ENCODE measurements at places on chromosomes 1 and 21.

DNA sequence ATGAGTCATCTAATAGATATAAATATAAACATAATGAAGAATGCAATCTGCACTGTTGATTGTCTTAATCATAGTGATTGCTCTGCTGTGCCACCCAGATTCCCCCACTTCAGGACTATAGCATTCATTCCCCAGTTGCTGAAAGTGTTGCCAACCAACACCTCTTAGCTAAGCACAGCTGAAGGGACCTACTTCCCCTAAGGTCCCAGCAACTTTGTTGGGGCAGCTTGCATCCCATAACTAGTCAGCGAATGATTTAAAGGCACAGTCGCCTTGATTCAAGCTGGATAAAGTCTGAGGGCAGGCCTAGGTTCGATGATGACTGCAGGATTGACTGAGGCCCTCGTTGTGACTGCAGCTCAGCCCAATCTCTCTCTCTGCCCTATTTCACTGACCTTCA is 14.3 kb upstream of the RGS1 start:
- DNase-seq, result no peak

GRCh38 chr1:230785636-230786384 is 38.6 kb downstream of the CAPN9 start:
- no peak for DNase-seq

DNA sequence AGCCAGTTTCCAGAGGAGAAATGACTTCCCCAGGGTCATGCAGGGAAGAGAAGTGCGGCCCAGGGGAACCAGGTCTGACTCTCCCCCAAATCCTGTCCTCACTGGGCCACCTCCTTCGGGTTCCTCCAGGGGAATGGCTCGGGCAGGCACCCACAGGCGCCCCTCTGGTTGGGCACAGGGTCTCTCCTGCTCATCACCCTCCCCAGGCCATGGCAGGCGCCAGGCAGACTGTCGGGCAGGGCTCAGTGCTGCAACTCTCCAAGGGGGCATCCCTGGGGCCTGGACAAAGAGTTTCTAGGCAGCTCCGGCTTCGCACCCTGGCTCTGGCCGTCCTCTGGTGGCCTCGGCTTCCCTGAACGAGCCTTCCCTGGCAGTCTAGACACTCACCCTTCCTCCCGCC is 75.6 kb downstream of the MEGF6 start:
- no peak for DNase-seq

DNA sequence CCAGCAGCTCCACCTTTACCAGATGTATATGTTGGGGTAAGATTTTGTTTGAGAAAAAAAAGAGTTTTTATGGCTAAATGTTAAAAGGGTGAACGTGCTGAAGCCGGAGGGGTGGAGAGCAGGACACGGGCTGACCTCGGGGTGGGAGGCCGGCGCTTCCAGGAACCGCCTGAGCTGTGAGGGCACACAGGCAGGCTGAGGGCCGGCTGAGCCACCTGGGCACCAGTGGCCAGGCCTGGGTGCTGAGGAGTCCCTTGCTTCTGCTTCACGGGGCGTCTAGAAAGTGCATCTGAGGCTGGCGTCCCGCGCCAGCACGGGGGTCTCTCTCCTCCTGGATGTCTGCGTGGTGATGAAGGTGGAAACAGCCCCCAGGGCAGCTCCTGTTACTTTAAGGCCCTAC is 33.6 kb upstream of the ADARB1 start:
- no peak for DNase-seq

GRCh38 chr1:67788238-67788790 is 45.0 kb downstream of the GNG12 start:
- DNase-seq, result no peak

DNA sequence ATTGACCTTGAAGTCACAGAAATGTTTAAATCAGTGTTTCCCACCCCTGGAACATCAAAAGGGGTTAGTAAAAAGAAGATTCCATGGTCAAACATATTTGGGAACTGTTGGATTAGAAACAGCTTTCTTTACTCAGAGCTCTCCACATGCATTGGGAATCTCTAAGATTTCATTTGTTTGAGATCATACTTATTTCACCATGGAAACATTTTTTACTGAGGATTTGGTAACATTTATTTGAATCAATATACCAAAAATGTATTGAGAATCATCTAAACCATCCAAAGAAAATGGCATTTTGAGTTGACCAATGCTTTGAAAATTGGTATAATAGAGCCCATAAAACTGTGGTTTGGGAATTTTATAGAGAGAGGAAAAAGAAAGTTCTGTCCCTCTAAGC is 25.3 kb downstream of the NGF start:
- no peak for DNase-seq

DNA sequence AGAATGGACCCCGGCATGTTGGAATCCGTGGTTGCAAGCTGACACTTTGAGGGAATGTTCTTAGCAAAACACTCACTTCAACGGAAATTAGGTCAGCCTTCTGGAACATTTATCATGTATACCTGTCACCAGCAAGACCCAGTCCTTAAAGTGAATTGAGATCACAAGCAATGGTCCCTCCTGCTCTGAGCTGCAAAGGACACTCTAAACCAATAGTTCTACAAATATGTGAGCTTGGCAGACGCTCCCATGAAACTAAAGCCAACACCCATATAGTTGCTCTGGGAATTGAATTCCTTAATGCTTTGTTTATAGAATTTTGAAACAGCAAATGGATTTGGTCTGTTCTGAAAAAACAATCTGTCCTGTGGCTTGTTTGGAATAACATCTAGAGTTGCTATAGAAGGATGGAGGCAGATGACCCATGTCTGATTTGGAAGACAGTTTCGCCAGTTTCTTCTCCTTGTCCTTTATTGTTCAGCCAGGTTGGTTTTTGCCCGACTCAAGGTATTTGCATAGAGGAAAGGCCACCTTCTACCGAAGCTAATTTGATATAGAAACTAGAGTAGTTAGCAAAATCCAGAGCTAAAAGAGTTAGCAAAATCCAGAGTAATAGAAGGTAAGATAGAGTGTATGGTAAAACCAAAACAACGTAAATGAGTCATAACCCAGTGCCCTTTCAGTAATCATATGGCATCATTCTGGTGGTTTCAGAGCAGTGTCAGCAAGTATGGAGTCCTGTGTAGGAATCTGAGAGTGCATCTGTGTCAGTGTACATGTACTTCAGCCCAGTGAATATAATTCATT is 236.2 kb downstream of the NFIA start:
- DNase-seq, result no peak

- no peak for DNase-seq
Measured at GRCh38 chr1:43499898-43500297, 30.8 kb upstream of the PTPRF start.

GRCh38 chr1:203580733-203581132 is 45.9 kb upstream of the ATP2B4 start:
- no peak for DNase-seq

GRCh38 chr1:12001996-12002493 is 17.3 kb upstream of the MIIP start:
- DNase-seq, result no peak

DNA sequence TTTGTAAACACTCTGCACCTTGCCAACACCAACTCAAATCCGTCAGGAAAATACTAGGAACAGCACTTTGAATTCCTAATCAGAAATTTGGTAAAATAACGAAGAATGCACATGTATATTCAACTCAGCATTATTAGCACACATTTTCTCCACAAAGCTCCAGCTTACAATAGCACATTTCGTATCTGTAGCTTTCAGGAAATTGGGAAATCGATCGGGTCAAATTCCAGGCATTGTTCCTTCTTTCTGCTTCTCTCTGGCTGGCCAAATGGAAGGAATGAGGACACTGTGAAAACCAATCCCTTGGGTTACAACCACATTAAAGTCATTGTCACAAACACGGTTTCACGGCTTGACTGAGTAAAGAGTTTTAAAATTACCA is 58.6 kb downstream of the NPHP4 start:
- DNase-seq, result no peak

GRCh38 chr21:43988506-43989230 is 23.4 kb upstream of the TRAPPC10 start:
- DNase-seq, result no peak

- no peak for DNase-seq
Measured at GRCh38 chr1:8790987-8791386, 26.5 kb downstream of the RERE start.

- DNase-seq, result no peak
Measured at GRCh38 chr21:40166291-40166843, 299.1 kb downstream of the PCP4 start.

DNA sequence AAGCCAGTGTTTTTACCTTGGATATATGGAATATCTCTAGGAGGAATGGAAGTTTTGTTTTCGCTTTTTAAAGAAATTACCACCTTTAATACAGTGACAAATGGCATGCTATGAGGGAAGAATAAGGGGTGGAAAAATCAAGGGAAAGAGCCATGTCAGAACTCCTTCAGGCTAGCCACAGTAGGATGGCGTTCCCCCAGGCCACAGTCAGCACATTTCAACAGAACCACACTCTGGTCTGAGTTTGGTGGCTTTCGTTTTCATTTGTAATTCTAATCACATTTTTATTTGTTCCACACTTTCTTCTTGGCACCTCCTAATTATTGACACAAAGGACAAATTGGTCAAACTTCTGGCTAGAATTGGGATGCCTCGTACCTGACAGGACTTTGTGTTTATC is 60.3 kb upstream of the RCOR3 start:
- DNase-seq, result no peak

DNA sequence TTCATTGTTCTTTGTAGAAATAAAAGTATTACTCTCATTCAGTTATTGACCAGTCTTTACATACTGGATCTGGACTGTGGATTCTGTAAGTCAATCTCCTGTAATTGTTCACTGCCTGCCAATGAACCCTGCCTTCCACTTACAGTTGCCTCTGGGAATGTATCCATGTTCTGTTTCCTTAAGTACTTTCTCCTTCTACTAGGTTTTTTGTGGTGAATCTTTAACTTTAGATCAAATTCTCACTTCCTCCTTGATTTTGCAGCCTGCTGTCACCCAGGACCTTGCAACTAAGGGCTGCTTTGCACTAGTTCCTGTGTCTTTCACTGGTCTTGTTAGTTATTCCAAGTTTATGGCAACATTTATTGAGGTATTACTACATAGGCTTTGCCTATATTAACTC is 28.2 kb upstream of the ANKRD13C start:
- DNase-seq, result no peak
